ENCODE measurements at places on chromosomes 1 and 21. TPM values are rescaled to one million over a fixed set of nuclear protein-coding genes. Genes with fewer than 3 reads are reported as not detected.
A peak's percentile ranks its signal among the peaks of the same experiment; 100 is the strongest.

DNA sequence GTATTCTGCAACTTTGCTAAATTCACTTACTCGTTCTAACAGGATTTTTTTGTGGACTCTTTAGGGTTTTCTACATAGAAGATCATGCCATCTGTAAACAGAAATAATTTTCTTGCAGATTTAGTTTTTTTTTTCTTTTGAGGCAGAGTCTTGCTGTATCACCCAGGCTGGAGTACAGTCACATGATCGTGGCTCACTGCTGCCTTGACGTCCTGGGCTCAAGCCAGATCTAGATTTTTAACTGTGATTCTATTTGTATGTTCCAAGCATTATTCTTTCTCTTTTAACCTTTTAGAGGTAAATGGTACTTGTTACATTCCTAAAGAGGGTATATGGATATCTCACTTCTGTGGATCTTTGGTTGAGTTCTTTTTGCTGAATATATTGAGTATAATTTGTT is 18.6 kb downstream of the FABP3 start:
- H3K27ac ChIP-seq: no peak overlapping the region
- H3K36me3 ChIP-seq: no peaks in the 10 kb centered on the region
- no peak for DNase-seq
- H3K4me1 ChIP-seq: no peaks in the 10 kb centered on the region

DNA sequence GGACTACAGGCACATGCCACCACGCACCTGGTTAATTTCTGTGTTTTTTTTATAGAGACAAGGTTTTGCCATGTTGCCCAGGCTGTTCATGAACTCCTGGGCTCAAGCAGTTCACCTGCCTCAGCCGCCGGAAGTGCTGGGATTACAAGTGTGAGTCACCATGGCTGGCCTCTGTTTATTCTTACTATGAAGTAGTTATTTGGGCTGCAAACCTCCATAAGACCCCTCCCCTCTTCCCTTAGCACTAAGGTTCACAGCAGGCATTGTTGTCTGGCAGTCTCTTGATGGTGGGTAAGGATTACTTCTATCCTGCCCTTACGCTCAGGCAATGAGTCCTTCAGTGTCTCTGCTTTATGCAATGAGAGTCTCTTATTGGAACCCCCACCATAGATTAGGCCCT is 51.8 kb downstream of the ANGPTL1 start:
- no peaks in the 10 kb centered on the region for H3K27me3 ChIP-seq
- H3K4me3 ChIP-seq: no peak overlapping the region
- H3K27ac ChIP-seq: no peak overlapping the region
- no peaks in the 10 kb centered on the region for H3K36me3 ChIP-seq

The FCGR3B gene
- not detected for total RNA-seq

GRCh38 chr1:163410073-163410999 is 88.6 kb downstream of the NUF2 start:
- peak; percentile 7 for DNase-seq
- H3K27me3 ChIP-seq: no peaks in the 10 kb centered on the region
- no peak overlapping the region for H3K27ac ChIP-seq
- no peaks in the 10 kb centered on the region for H3K36me3 ChIP-seq
- H3K4me3 ChIP-seq: no peak overlapping the region
- no peaks in the 10 kb centered on the region for H3K4me1 ChIP-seq

- H3K4me1 ChIP-seq: no peaks in the 10 kb centered on the region
- no peak overlapping the region for H3K27ac ChIP-seq
- H3K27me3 ChIP-seq: no peaks in the 10 kb centered on the region
- no peak overlapping the region for H3K4me3 ChIP-seq
- no peak for DNase-seq
- H3K36me3 ChIP-seq: no peaks in the 10 kb centered on the region
Observed at GRCh38 chr1:55560266-55560665, 345.1 kb upstream of the USP24 start.

DNA sequence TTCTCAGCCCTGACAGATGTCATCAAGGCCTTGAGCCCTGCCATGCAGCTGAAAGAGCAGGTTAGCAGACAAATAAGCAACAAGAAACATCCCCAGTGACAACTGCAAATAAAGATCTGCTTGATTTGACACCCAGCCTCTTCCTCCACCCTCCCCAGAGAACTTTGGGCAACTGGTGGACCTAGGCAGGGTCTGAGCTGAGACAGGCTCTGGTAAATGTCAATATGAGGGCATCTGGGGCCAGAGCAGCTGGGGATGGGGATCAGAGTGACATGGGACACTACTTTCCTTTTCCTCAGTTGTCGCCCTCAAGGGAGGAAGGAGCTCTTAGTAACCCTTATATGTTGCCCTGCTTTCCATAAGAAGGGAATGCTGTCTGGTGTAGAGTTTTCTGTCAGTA is 544.1 kb downstream of the NEGR1 start:
- no peak overlapping the region for H3K4me3 ChIP-seq
- no peaks in the 10 kb centered on the region for H3K36me3 ChIP-seq
- no peaks in the 10 kb centered on the region for H3K27me3 ChIP-seq
- H3K27ac ChIP-seq: no peak overlapping the region

All from CD8-positive, alpha-beta memory T cell (primary cell).